ENCODE measurements at places on chromosomes 2 and 18.
A peak's percentile ranks its signal among the peaks of the same experiment; 100 is the strongest.

DNA sequence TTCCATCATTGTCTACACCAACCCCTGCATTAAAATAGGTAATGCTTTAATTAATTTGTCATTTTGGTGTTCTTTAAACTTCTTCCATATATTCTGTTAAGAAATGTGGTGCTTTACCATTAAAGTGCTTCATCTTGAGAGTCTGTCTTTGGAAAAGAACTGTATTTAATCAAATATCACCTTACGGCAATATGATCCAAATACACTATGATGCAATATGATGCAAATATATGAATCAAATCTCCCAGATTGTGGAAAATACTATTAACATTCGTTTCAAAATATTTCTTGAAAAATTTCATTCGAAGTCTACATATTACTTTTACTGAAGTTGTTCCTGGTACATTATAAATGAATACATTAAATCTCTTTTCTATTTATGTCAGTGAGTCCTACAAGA, 23.0 kb downstream of the VPS4B start:
- no peak for DNase-seq

DNA sequence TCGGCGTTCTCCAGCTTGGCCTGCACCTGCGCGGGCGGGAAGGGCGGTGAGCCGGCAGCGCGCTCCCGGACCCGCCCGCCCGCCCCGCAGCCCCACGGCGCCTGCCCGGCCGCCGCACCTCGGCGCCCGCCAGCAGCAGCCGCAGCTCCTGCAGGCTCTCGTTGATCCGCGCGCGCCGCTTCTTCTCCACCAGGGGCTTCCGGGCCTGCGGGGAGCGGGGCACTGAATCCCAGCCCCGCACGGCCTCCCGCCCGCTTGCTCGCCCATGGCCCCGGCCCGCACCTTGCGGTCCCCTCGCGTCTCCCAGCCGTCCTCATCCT, 335 bp downstream of the HES6 start:
- DNase-seq, result peak; percentile 80

DNA sequence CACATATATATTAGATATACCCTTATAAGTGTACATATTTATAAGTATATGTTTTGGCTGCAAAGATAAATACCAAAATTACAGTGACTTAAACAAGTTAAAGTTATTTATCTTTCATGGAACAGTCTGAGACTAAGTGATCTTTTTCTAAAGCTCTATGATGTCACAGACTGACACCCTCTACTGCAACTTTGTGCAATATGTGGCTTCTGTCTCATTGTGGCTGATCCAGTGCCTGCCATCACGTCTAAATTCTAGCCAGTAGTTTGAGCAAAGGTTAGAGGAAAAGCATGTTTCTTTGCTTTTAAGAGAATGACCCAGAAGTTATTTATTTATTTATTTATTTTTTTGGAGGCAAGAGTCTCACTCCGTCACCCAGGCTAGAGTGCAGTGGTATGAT, 13.8 kb upstream of the GATA6 start:
- DNase-seq, result no peak

GRCh38 chr2:33077311-33077710, 130.6 kb downstream of the LTBP1 start:
- no peak for DNase-seq

- DNase-seq, result no peak
Measured at GRCh38 chr2:62464221-62465007, 41.6 kb downstream of the TMEM17 start.

- peak; percentile 68 for DNase-seq
Measured at GRCh38 chr2:172100935-172101820, 1.5 kb downstream of the DLX2 start.

DNA sequence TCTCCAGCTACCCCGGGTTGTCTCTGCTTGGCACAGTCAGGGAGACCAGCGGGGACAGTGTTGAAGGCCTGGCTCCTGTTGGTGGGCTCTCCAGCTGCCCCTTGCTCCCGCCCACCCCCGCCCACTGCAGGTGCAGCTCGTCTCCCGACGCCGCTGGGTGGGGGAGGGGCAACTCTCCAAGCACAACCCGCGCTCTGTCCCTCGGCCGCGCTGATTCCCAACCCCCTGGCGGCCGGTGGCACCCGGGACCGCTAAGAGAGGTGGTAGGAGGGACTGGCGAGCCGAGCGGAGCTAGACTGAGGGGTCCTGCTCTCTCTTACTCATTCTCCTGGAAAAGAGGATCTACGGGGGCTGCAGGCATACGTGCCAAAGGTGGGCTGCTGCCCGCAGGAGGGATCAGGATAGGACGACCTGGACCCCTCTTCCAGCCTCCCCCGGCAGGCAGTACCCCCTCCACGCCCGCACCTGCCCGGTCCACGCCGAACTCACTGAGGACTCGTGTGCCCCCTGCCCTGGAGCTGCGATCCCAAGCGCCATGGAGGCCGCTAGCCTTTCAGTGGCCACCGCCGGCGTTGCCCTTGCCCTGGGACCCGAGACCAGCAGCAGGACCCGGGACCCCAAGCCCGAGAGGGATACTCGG, 44.5 kb downstream of the DDX18 start:
- no peak for DNase-seq

GRCh38 chr2:42901076-42901640, 108.8 kb upstream of the HAAO start:
- no peak for DNase-seq

- no peak for DNase-seq
Measured at GRCh38 chr2:15287447-15288184, 273.5 kb downstream of the NBAS start.

- no peak for DNase-seq
Measured at GRCh38 chr2:65294136-65294535, 66.5 kb downstream of the ACTR2 start.

- no peak for DNase-seq
Measured at GRCh38 chr2:215870986-215871385, 142.4 kb downstream of the MREG start.

DNA sequence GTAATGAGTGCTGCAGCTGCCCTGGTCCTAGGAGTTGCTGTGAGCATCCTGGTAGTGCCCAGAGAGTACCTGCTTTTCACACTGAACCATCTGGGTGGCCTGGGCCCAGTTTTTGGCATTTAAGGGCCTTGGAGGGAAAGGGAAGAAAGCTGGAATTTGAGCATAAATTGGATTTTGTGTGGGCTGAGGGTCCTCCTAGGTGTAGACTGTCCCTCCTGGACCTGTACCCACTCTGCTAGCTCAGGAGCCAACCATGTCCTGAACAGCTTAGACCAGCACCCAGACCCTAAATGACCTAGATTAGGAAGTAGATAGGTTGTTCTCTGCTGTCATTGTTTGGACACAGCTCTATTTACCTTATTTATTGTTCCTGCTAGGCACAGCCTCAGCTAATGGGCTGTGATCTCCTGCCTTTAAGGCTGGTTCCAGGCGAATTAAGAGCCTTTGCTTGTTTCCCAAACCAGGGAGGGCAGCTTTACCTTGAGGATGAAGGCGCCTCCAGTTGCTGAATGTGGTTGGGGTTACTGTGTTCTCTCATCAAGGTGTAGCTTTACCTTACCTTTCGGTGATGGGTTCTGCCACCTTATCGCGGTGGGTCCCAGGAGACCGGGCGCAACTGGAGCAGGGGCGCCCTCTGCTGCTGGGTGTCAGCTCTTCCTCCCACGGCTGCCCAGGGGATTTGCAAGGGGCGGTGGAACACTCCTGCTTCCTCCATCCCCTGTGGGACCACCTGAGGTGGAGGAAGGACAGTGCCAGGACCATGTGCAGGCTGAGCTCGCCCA, 34.4 kb downstream of the ITGA6 start:
- peak; percentile 61 for DNase-seq

GRCh38 chr2:239308661-239309397, 92.0 kb downstream of the HDAC4 start:
- peak; percentile 39 for DNase-seq

DNA sequence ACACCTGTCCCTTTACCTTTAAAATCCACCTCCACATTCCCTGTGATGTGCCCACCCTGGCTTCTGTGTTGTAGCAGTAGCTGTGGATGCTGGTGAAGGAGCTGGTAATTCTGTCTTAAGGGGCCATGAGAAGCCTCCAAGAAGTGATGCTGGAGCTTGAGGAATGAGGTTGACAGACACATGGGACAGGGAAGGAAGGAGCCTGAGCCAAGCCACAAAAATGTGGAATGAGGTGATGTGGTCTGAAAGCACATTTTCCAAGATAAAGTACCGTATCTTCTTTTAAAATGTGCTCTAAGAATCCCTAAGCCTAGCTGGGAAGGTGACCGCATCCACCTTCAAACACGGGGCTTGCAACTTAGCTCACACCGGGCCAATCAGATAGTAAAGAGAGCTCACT, 31.2 kb downstream of the VWA3B start:
- DNase-seq, result no peak

GRCh38 chr18:37720663-37721062, 155.1 kb upstream of the CELF4 start:
- DNase-seq, result no peak

- no peak for DNase-seq
Measured at GRCh38 chr2:99911736-99912135, 230.7 kb downstream of the AFF3 start.

DNA sequence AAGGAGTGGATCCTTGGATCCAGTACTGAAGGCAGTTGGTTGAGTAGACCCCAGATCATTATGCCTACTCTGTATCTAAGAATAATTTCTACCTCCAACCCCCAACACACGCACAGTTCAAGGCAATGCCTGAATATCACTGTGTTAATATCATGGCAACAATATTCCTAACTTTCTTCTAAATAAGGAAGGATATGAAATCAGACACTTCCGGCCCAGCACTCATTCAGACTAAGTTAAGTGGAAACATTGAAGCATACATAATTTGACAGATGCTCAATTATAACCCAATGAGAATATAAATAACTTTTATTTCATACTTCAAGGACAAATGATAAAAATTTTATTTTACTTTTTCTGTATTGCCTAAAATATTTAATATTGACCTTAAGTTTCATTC, 153.6 kb upstream of the COL3A1 start:
- no peak for DNase-seq

GRCh38 chr2:9658972-9659371, 28.2 kb upstream of the YWHAQ start:
- no peak for DNase-seq

- DNase-seq, result no peak
Measured at GRCh38 chr2:202944408-202944807, 32.3 kb downstream of the CARF start.

DNA sequence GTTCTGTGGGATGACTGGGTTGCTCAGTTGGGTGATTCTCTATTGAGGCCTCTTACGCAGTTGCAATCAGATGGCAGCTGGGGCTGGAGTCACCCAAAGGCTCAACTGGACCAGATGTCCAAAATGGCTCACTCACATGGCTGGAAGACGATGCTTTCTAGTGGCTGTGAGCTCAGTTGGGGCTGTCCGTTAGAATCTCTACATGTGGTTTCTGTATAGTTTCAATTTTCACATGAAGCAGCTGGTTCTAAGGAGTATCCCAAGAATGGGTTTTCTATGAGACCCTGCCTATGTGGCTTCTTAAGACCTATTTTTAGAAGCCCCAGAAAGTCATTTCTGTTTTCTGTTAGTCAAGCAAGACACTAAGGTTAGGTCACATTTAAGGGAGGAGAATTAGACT, 4.4 kb downstream of the XRCC5 start:
- no peak for DNase-seq

DNA sequence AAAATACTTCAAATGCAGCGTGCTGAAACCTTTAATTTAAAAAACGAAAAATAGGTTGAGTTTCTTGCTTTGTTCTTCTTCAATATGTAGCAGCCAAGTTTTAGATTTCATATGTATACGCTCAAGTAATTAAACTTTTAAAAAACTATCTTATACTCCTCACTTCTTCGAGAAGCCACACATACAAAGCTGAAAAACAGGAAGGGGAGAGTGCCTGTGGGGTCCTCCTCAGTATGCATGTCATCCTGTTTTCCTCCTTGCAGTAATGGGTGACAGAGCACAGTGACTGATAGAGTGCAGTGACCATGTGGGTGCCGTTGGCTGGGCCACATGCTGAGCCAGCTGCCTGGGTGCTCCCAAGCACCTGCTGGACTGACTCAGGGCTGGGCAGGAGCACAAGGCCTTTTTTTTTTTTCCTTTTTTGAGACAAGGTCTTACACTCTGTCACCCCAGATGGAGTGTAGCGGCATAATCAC, 33.3 kb downstream of the UXS1 start:
- no peak for DNase-seq

- DNase-seq, result no peak
Measured at GRCh38 chr18:71727909-71728308, 816.2 kb downstream of the CBLN2 start.

GRCh38 chr2:23621616-23622015, 236.6 kb downstream of the KLHL29 start:
- no peak for DNase-seq

GRCh38 chr18:23313379-23313778, 139.7 kb upstream of the RIOK3 start:
- DNase-seq, result no peak

DNA sequence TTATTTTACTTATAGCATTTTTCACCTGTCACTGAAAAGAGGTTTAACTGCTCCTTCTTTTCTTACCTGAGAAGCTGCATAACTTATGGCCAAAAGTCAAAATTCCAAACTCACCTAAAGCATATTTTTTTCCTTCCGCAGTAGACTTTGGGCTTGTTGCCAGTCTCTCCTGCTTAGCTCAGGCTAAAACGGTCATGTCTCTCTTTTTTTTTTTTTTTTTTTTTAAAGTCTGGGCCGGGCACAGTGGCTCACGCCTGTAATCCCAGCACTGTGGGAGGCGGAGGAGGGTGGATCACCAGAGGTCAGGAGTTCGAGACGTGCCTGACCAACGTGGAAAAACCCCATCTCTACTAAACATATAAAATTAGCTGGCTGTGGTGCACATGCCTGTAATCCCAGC, 113.5 kb downstream of the RTN4 start:
- DNase-seq, result no peak

- DNase-seq, result no peak
Measured at GRCh38 chr2:232117413-232117812, 155.9 kb downstream of the DIS3L2 start.

DNA sequence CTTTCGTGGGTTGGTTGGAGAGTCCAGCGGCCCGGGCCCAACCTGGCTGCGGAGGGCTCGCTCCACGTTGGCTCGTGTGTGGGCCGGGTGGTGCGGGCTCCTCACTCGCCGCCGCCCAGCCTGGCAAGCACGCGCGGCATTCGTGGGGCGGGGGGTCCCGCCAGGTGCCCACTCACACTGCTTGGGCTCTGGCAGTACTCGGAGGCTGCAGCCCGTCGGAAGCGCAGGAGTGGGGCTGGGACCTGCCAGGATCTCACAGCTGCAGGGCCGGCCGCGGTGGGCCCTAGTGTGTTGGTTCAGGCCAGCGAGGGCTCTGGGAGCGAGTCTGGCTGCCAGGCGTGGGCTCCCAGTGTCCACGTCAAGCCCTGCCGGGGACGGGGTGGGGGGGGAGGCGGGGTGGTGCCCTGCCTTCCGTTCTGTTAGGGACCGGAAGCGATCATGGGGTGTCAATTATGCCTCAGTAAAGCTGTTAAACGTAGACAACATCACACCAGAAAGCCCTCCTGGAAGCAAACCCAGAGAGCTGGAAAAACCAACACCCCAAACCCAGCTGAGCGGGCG, 1.0 kb upstream of the HS6ST1 start:
- no peak for DNase-seq
